ENCODE measurements at places on chromosomes 5 and 9. TPM values are rescaled to one million over a fixed set of nuclear protein-coding genes. Genes with fewer than 3 reads are reported as not detected.

The MEIKIN gene
- not detected for total RNA-seq

The C9orf43 gene
- 0.65 TPM for total RNA-seq

The TRPM3 gene
- not detected for total RNA-seq

The TAS2R1 gene
- total RNA-seq, result not detected

The GABRA6 gene
- total RNA-seq, result not detected

The CCDC152 gene
- total RNA-seq, result not detected

The SLC28A3 gene
- 0.01 TPM for total RNA-seq

The TEX48 gene
- total RNA-seq, result not detected

The TXNDC8 gene
- not detected for total RNA-seq

The NUDT2 gene
- 23.8 TPM for total RNA-seq

The UBE2D2 gene
- 165 TPM for total RNA-seq

The RETREG1 gene
- total RNA-seq, result 3.8 TPM

The C1QTNF2 gene
- 0.15 TPM for total RNA-seq

The PLAC8L1 gene
- 0.26 TPM for total RNA-seq

The PDZD2 gene
- total RNA-seq, result 0.10 TPM

The PRRX2 gene
- 8.7 TPM for total RNA-seq

The PCDHA4 gene
- 1.5 TPM for total RNA-seq

The ELOVL7 gene
- total RNA-seq, result 14.3 TPM

The NR6A1 gene
- total RNA-seq, result 1.7 TPM

The BTNL9 gene
- 0.83 TPM for total RNA-seq

All from A549 treated with CORT108297 at 1 μM for 4 hours (cell line).